ENCODE measurements at places on chromosomes 7 and 10.

GRCh38 chr10:8060704-8061121 is 6.2 kb downstream of the GATA3 start:
- peak overlapping the region; percentile 28 for H3K27ac ChIP-seq
- H3K36me3 ChIP-seq: no peaks in the 10 kb centered on the region
- peaks cover 71% of the 10 kb centered on the region for H3K27me3 ChIP-seq
- H3K4me1 ChIP-seq: peaks cover 11% of the 10 kb centered on the region
- H3K4me3 ChIP-seq: no peak overlapping the region
- no peak for DNase-seq

- DNase-seq: no peak
Measured at GRCh38 chr7:121113288-121113687, 124.8 kb downstream of the CPED1 start.

DNA sequence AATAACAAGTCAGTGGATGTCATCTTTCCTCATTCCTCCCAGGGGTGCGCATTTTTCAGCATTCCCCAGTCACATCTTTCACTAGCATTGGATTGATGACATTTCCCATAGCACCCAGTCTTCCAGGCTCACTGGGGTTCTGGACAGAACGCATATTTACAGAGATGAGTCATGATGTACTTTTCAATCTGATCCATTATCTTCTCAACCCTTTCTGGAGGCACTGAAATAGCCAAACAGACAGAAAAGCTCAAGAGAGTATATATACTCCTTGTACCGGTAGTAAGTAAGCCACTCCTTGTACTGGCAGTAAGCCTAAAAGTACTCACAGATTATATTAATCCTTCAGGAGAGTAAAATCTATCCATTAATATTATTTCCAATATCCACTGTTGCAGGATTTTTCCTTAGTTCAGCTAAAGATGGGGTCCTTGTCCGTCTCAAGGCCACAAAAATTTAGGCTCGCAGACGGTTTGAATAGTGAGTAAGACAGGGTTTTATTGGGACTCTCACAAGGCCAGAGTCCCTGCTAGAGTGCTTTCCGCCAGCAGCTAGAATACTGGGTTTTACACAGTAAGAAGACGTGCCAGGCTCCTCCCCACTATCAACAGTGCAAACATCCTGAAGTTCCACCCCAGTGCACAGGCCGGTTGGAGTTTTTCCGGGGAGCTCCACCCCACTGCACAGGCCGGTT is 60.8 kb downstream of the MDH2 start:
- H3K4me1 ChIP-seq: peaks cover 8% of the 10 kb centered on the region
- H3K27me3 ChIP-seq: no peaks in the 10 kb centered on the region
- no peaks in the 10 kb centered on the region for H3K36me3 ChIP-seq
- DNase-seq: peak; percentile 76
- H3K27ac ChIP-seq: peak overlapping the region; percentile 67

GRCh38 chr10:3140280-3140679 is 32.3 kb downstream of the PITRM1 start:
- H3K4me1 ChIP-seq: no peaks in the 10 kb centered on the region
- DNase-seq: no peak
- no peak overlapping the region for H3K27ac ChIP-seq
- no peak overlapping the region for H3K4me3 ChIP-seq
- peaks cover 7% of the 10 kb centered on the region for H3K36me3 ChIP-seq

GRCh38 chr10:26700884-26701630 is 3.6 kb downstream of the PDSS1 start:
- H3K4me1 ChIP-seq: peaks cover 16% of the 10 kb centered on the region
- no peaks in the 10 kb centered on the region for H3K27me3 ChIP-seq
- no peaks in the 10 kb centered on the region for H3K36me3 ChIP-seq
- DNase-seq: no peak
- H3K4me3 ChIP-seq: no peak overlapping the region

GRCh38 chr10:112546474-112546873 is 99.5 kb downstream of the VTI1A start:
- DNase-seq: no peak
- no peaks in the 10 kb centered on the region for H3K27me3 ChIP-seq
- H3K4me3 ChIP-seq: no peak overlapping the region
- no peak overlapping the region for H3K27ac ChIP-seq
- H3K4me1 ChIP-seq: no peaks in the 10 kb centered on the region

DNA sequence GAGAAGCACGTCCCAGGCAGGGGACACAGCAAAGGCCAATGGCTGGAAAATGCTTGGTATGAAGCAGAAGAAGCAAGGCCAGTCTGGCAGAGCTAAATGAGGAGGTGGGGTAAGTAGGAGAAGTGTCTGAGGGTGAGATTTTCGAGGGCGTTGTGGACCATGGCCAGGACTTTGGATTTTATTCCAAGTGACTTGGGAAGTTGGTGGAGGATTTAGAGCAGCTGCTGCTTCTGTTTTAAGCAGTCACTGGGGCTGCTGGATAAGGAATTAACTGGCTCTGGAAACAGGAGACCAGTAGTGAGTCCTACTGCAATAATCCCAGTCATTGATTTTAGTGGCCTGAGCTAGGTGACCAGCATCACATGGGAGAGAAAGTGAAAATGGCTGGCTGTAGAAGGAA is 67.6 kb upstream of the GSDME start:
- peak overlapping the region; percentile 95 for H3K27ac ChIP-seq
- H3K36me3 ChIP-seq: no peaks in the 10 kb centered on the region
- H3K4me1 ChIP-seq: peaks cover 57% of the 10 kb centered on the region
- no peak overlapping the region for H3K4me3 ChIP-seq

DNA sequence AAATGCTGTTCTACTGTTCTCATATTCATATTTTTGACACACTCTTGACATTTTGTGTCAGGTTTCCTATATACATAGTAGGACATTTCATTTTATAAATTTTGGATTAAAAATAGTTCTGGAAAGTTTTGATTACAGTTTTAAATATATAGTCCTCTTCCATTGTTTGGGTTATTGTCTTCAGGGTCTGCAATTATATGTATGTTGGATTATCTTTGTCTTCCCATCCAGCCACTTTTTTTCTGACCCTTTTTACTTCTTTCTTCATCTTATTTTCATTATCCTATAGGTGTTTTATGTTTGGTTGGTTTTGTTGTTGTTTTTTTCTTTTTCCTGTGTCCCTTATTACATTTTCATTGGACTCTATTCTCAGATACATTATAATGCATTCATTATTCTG is 71.1 kb upstream of the CCDC6 start:
- no peaks in the 10 kb centered on the region for H3K4me1 ChIP-seq
- H3K27ac ChIP-seq: no peak overlapping the region
- DNase-seq: no peak

DNA sequence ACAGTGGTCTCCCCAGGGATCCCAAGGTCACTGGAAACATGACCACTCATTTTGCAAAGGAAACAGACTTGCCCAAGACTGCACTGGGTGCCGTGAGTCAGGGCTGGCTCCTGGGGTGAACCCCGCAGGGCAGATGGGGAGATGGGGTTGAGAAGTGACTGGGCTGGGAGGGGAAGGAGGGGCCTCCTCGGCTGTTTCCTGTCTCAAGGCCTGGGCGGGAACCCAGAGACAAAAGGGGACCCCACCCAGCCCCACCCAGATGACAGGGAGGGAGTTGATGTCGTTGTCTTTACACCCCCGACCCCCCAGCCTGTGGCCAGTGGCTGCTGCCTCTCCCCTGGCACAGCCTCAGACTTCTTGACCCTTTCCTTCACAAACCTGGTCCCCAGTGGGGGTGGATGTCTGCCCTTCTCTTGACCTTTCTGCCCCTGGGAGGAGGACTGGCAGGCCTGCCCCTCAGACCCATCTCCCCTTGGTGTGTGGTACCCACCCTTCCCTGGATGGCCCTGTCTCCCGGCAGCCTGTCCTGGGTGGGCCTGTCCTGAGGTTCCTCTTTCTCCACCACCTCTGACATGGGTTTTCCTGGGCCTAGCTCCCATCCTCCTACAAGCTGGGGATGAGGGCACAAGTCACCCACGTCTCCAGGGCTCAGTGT is 1.4 kb downstream of the MYO1G start:
- no peaks in the 10 kb centered on the region for H3K4me1 ChIP-seq
- no peak overlapping the region for H3K27ac ChIP-seq
- no peak for DNase-seq

DNA sequence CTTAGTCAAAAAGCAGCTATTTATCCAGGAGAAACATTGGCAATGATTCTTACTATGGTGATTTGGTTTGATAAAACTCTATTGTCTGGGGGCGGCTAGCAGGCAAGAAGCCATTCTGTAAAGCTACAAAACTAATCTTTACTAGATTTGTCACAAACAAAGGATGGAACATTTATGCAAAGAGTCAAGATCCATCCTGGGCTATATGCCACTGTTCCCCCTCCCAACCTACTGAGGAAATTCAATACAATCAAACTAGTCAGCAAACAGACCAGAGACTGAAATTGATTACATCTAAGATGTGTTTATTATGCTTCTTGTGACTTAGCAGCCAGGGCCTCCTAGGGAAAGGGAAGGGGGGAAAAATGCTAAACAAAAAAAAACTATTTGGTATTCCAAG is 397.6 kb downstream of the GPAM start:
- H3K36me3 ChIP-seq: no peaks in the 10 kb centered on the region
- no peak overlapping the region for H3K27ac ChIP-seq
- H3K4me3 ChIP-seq: no peak overlapping the region
- no peaks in the 10 kb centered on the region for H3K27me3 ChIP-seq
- no peaks in the 10 kb centered on the region for H3K4me1 ChIP-seq

- DNase-seq: no peak
- H3K36me3 ChIP-seq: no peaks in the 10 kb centered on the region
- H3K4me1 ChIP-seq: no peaks in the 10 kb centered on the region
- H3K4me3 ChIP-seq: no peak overlapping the region
- H3K27me3 ChIP-seq: no peaks in the 10 kb centered on the region
Measured at GRCh38 chr10:126207851-126208250, 180.4 kb downstream of the ADAM12 start.

GRCh38 chr10:6470894-6471618 is 109.0 kb downstream of the PRKCQ start:
- no peaks in the 10 kb centered on the region for H3K27me3 ChIP-seq
- H3K27ac ChIP-seq: no peak overlapping the region
- H3K4me3 ChIP-seq: no peak overlapping the region

- H3K4me3 ChIP-seq: no peak overlapping the region
- peaks cover 5% of the 10 kb centered on the region for H3K4me1 ChIP-seq
- H3K27me3 ChIP-seq: no peaks in the 10 kb centered on the region
Measured at GRCh38 chr7:2237109-2237602, 4.4 kb upstream of the MAD1L1 start.

DNA sequence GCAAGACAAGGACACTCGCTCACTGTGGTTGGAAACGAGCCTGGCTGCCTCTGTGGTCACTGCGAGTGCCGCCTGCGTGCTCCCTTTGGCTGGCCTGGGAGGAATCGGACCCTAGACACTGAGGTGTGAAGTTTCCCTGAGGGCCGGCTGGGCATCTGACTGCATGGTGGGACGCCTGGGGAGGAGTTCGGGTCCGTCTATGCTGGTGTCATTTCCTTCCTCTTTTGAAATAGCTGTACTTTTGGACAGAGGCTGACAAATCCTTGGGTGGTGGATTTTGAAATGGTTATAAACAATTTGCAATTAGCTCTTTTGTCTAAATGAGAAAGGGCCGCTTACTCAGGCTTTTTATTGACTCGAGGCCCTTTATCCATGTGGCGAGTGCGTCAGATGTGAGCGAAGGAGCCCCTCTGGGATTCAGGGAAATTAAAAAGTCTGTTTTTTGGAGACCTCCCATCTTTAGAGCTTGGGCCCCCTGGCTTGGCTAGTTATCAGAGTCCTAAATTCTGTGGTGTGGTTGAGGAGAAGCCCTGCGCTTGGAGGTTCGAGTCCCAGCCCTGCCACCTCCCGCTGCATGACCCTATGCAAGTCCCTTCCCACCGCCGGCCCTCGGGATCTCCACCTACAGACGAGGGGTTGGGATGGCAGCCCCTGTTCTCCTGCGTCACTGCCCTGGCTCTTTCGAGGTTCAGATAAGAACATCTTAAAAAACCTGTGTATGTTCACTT is 147.1 kb downstream of the RGS10 start:
- no peaks in the 10 kb centered on the region for H3K27me3 ChIP-seq
- DNase-seq: no peak
- no peaks in the 10 kb centered on the region for H3K36me3 ChIP-seq
- H3K4me3 ChIP-seq: no peak overlapping the region

DNA sequence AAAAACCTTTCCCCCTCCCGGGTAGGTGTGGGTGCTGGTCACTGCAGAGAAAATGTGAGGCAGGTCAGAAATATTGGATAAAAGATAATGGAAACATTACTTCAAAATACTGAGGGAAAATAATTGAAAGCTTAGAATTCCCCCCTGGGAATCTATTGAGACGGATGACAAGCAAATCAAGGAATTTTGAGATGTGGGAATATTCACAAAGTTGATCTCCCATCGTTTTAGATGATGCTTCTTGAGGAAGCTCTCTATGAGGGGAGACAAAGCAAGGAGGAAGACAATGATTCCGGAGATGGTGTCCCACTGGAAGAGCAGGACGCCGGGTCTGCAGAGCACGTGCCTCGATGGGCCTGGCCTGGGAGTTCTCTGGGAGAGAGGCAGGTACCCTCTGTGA is 211.0 kb downstream of the WDR37 start:
- no peaks in the 10 kb centered on the region for H3K36me3 ChIP-seq
- no peak overlapping the region for H3K27ac ChIP-seq
- H3K27me3 ChIP-seq: peaks cover 12% of the 10 kb centered on the region
- DNase-seq: no peak
- no peaks in the 10 kb centered on the region for H3K4me1 ChIP-seq

- no peaks in the 10 kb centered on the region for H3K27me3 ChIP-seq
- H3K36me3 ChIP-seq: no peaks in the 10 kb centered on the region
- no peaks in the 10 kb centered on the region for H3K4me1 ChIP-seq
- no peak overlapping the region for H3K4me3 ChIP-seq
- H3K27ac ChIP-seq: no peak overlapping the region
- DNase-seq: no peak
Measured at GRCh38 chr7:120973849-120974248, 14.7 kb upstream of the CPED1 start.

- H3K4me1 ChIP-seq: no peaks in the 10 kb centered on the region
- no peaks in the 10 kb centered on the region for H3K36me3 ChIP-seq
- no peaks in the 10 kb centered on the region for H3K27me3 ChIP-seq
- DNase-seq: no peak
- no peak overlapping the region for H3K4me3 ChIP-seq
Measured at GRCh38 chr7:10568891-10569290, 404.8 kb upstream of the PHF14 start.

DNA sequence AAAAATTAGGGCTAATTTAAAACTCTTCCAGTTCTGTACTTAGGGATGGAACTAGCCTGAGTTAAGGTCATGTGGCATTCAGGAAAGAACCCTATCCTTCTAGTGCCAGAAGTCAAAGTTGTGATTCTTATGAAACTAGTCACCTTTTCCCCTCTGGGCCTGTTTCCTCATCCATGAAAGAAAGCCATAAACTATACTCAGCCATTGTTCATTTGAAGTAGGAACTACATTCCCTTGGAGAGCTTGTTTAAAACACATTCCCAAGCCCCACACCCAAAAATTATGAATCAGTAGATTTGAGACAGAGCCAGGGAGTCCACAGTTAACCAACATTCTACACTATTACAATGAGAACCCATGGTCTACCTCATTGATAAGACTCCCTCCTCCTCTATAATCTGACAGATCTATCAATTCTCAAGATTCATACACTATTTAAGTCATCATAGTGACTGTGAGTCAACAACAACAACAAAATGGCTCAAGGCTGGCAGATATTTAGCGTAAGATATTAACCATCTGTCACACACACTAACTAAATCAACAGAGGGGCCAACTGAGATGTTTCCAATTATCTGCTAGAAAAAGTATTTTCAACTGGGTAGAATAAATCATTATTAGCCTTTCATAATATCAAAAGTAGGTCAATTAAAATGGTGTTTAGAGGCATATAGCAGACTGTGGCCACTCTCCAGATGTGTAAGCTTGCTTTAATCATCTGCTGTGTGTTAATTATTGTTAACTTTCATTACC is 102.3 kb downstream of the SLC25A13 start:
- H3K36me3 ChIP-seq: no peaks in the 10 kb centered on the region
- H3K4me3 ChIP-seq: no peak overlapping the region
- no peak for DNase-seq
- no peaks in the 10 kb centered on the region for H3K4me1 ChIP-seq

Measured in hepatocyte (in vitro differentiated cells).